ENCODE measurements at places on chromosomes 7 and 10. TPM values are rescaled to one million over a fixed set of nuclear protein-coding genes. Genes with fewer than 3 reads are reported as not detected.

GRCh38 chr10:27143686-27144085 lies 10.5 kb downstream of the YME1L1 start:
- DNase-seq: no peak

- no peak for DNase-seq
Observed at GRCh38 chr7:104973909-104974415, 40.0 kb upstream of the KMT2E start.

- no peak for DNase-seq
Observed at GRCh38 chr10:6199131-6199733, 3.5 kb upstream of the PFKFB3 start.

AVL9 gene
- 42.1 TPM for total RNA-seq

DNA sequence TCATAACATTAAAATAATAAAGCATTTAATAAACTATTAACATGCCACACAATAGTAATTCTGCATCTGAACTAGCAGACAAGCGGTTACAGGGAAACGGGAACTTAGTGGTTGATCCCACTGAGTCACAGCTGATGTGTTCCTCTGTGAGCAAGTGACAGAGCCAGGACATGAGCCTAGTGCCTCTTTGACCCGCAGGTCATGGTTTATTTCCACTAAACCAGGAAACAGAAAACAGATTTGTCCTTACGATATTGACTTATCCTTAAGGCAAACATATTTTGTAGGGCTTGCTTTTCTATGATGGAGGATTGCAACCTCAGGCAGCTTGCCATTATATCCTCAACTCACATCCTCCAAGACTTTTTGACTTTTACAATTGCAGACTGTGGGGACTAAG lies 987.3 kb downstream of the CCSER2 start:
- DNase-seq: no peak

KIF11 gene
- 55.7 TPM for total RNA-seq

HHEX gene
- 120 TPM for total RNA-seq

DNA sequence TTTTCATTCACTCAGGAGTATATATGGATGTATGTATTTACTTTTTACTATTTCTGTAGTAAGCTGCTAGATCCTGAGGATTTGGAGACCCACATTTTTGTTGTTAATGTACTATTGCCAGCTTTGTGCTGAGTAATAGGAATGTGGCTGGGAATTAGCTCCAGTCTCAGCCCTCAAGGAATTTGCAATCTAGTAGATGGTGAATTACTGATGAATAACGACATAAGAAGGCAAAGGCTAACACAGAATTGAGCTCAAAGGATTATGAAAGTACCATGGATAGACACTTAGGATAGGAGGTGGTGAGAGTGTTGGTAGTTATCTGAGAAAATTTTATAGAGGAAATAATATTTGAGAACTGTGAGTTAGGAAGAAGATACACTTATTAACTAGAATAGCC lies 19.9 kb downstream of the CASD1 start:
- no peak for DNase-seq

CEP55 gene
- total RNA-seq: 76.4 TPM

Data from endodermal cell (in vitro differentiated cells).